ENCODE measurements at places on chromosomes 6 and 20. TPM values are rescaled to one million over a fixed set of nuclear protein-coding genes. Genes with fewer than 3 reads are reported as not detected.

SLC4A11 gene
- 1.2 TPM for total RNA-seq

TRIM15 gene
- total RNA-seq: not detected

CALHM5 gene
- total RNA-seq: 12.1 TPM

PLG gene
- total RNA-seq: not detected

AIF1 gene
- not detected for total RNA-seq

RSPH9 gene
- 0.83 TPM for total RNA-seq

MRAP2 gene
- 2.7 TPM for total RNA-seq

DYNLT2 gene
- total RNA-seq: 0.39 TPM

ENPP5 gene
- total RNA-seq: 3.6 TPM

CCHCR1 gene
- total RNA-seq: 14.9 TPM

DEFB121 gene
- total RNA-seq: not detected

GSTA3 gene
- not detected for total RNA-seq

C20orf173 gene
- total RNA-seq: not detected
